ENCODE measurements at places on chromosomes 2 and 18.
A peak's percentile ranks its signal among the peaks of the same experiment; 100 is the strongest.

- DNase-seq: peak; percentile 18
Measured at GRCh38 chr2:240601061-240601830, 14.7 kb downstream of the CAPN10 start.

DNA sequence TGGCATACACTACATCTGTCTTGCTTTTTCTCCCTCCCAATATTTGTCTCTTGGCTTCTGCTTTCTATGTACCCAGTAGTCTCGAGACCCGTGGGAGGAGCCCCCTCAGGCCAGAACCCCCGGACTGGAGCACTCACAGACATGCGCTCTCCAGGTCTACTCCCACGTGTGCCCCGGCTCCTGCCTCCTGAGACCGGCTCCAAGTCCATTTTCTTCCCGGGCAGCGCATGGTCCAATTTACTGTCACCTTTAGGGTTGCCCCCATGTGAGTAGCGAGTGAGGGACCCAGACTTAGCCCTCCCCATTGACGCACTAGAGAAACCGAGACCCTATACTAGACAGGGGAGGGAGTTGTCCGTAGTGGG is 11.8 kb upstream of the TEX51 start:
- no peak for DNase-seq

DNA sequence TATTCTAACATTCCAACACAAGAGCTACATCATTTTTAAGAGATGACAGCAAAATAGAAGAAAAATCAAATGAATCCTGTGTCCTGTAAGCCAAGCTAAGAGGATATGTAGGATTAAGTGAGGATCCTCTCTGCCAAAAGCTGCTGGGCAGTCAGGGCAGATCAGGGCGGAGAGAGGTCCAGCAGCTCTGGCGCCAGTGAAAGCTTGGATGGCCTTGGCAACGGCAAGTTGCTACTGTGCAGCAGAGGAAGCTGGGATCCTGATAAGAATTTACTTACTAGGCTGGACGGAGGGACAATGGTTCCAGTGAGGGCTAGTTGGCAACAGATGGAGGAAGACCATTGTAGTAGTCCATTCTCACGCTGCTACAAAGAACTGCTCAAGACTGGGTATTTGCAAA is 391.5 kb downstream of the XIRP2 start:
- no peak for DNase-seq

- no peak for DNase-seq
Measured at GRCh38 chr2:234334756-234335155, 162.1 kb downstream of the ARL4C start.

DNA sequence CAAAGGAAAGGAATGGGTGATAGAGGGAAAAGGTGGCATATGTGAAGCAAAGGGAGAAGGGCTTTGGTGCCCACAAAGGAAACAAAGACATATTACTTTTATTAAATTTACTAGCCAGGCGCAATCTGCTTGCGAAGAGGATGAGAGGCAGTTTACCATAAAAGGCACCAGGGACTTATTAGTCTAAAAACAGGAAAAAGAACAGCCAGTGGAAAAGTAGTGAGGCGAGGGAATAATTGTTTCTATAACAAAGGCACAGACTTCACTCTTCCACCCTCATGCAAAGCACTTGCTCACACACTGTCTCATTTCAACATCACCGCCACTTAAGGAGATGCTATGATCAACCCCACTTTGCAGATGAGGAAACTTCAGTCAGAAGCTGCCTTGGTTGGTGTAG is 210.5 kb downstream of the ALPK2 start:
- no peak for DNase-seq

- no peak for DNase-seq
Measured at GRCh38 chr2:165790466-165790865, 3.6 kb downstream of the GALNT3 start.

- DNase-seq: no peak
Measured at GRCh38 chr2:186910996-186911395, 62.0 kb upstream of the ZSWIM2 start.

DNA sequence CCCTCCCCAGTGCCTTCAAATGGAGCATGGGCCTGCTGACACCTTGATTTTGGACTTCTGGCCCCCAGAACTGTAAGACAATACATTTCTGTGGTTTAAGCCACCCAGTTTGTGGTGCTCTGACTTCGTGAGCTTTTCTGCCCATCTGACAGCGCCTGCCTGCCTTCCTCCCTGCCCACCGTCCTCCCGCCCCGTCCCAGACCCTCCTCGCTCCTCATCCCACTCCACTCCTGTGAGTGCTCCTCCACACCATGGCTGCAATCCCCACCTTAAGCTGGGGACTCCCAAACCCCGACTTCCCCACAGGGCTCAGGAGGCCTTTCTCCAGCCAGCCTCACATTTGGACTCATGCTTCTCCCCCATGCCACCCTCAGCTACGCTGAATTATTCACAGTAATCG is 70.7 kb downstream of the CABLES1 start:
- no peak for DNase-seq

- DNase-seq: no peak
Measured at GRCh38 chr2:235513984-235514626, 20.3 kb downstream of the AGAP1 start.

DNA sequence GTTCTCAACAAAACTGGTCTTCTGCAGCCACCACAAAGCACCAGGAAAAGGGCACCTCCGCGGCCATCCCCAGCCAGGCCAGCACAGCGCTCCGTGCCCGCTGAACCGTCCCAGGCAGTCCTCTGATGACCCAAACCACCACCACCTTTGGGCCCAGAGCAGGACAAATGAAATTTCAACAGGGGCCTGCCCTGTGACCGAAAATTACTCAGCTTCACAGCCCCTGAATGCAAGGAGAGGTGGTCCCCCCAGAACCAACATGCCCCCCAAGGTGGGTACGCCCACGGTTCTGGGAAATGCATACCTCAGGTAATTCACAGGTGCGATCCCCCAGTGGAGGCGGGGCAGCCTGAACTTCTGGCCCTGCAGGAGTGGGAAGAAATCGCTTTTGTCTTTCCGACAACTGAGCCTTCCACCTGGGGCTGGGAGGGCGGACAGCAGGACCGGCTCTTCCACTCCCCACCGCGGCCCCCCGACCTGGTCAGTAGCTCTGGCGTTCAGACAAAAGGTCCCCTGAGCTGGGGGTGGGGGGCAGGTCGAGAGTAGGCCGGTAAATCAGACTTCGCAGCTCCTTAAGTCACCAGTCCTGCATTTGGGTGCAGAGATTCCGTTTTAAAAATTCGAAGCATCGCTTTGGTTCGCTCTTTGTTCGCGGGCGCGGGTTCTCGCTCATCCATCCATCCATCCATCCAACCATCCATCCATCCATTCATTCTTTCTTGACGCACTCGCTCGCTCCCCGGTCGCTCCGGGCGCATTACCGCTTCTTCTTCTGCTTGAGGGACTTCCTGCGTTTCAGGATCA is 1.4 kb downstream of the ARL4C start:
- DNase-seq: no peak

GRCh38 chr2:240948905-240949790 is 43.0 kb downstream of the CROCC2 start:
- DNase-seq: no peak

GRCh38 chr2:231359948-231360347 is 35.6 kb upstream of the B3GNT7 start:
- no peak for DNase-seq

- DNase-seq: no peak
Measured at GRCh38 chr2:113282747-113283533, 4.2 kb upstream of the PAX8 start.

Measured in GM20000 (cell line).